AG20443 (cell line): ENCODE measurements at places on chromosomes 2 and 18.

DNA sequence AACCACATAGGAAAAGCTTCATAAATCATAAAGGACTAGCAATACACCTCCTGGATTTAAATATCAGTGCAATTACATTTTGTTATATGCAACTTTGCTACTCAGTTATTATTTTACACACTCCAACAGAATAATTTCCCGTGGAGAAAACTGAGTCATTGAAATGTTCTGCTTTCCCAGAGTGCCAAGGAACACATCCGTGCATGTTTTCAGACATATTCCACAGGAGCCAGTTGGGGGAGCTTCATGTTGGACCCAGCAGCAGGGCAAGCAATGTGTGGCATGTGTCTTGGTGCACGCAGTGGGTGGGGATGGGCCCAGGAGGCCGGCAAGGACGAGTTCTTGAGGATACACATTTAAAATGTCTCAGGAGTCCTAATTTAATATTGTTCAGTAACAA is 14.4 kb upstream of the SMIM21 start:
- DNase-seq = peak; percentile 31

GRCh38 chr18:3388980-3389379 is 61.0 kb upstream of the TGIF1 start:
- DNase-seq = no peak

GRCh38 chr2:10008809-10009176 is 34.6 kb upstream of the KLF11 start:
- DNase-seq = no peak

DNA sequence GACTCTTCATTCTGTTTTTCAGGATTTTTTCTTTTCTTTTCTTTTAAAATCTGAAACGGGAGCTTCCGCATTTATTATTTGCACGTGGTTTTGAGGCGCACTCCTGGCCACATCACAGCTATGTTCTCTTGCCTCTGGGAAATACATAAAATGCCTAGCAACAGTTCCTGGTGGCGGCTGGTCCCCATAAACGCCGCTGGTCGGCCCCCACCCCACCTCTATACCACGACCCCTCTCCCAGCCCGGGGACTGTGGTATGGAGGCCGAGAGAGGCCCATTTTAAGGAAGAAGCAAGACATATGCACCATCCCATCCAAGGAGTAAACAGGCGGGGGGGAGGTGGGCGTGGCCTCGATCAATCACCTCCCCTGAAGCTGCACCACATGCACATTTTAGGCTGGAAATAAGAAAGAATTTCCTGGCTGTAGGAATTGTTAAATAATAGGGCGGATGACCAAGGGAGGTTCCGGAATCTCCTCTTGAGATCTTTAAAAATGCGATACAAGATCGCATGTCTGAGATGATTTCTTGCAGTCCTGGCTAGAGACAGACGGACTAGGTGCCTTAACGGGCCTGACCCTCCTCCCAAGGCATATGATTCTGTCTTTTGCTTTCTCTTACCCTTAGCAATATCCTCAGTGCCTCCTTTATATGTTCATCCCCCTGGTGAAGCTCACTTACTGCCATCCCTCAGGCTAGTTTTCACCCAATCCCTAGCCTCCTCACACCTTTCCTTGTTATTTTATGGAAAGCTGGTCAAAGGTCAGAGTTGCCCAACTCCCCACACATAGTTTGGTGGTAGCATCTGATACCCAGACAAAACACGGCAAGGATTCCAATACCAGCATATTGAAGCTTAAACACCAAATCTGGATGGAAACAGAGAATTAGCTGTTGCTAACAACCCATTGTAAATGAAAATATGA is 82.4 kb downstream of the BCL2 start:
- peak; percentile 25 for DNase-seq

DNA sequence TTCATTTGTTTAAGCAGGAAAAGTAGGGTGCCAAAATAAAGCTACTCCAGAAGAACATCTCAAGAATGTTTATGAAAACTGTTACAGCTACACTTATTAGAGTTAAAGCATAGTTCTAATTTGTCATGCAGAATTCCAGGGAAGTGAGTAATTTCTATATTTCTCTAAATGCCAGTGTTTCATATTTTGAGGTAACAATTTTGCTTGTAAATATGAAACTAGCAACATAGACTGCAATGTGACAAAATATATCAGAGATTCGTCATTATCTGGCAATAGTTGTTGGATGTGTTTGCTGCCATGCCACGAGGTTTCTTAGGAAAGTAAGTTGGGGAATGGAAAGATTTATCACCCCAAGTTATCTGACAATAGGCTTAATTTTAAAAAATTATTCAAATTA is 424.1 kb upstream of the ZEB2 start:
- peak; percentile 49 for DNase-seq

GRCh38 chr2:230498506-230499107 is 82.6 kb downstream of the SP100 start:
- DNase-seq = no peak

- no peak for DNase-seq
Measured at GRCh38 chr2:9222893-9223287, 16.3 kb downstream of the ASAP2 start.

DNA sequence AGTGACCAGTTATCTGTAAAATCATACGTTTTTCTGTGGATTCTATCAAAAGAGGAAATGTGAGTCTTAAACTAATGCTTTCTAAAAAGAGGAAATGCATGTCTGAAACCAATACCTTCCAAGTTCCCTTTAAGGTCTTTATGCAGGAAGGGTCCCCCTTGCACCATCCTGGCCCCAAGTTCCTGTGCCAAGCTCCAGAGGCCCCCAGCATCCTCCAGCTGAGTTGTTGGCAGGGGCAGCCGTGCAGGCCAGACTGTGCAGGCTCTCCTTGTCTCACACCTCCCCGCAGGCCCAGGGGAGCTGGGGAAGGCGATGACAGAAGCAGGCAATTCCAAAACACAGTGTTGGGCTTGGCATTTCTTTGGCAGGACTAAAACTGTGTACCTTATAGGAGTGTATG is 39.2 kb downstream of the DPYSL5 start:
- no peak for DNase-seq

DNA sequence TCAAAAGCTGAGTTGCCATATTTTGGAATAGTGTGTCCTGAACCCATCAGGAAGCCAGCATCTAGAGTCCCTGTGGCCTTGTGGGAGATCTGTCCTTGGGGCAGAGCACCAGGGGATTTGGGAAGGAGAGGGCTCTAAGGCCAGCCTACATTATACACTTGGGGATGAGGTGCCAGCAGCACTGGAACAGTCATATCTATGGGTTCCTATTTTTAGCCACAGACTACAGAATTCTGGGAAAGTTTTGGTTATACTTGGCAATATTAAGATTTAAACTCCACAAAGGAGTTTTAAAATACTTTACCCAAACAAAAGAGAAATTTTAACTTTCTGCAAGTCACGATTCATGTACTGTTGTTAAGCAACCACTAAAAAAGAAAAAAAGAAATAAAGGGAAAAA is 405.7 kb upstream of the MMADHC start:
- no peak for DNase-seq

- no peak for DNase-seq
Measured at GRCh38 chr2:214679736-214680135, 129.7 kb downstream of the BARD1 start.
